ENCODE measurements at places on chromosomes 5 and 9. TPM values are rescaled to one million over a fixed set of nuclear protein-coding genes. Genes with fewer than 3 reads are reported as not detected.

Gene PCDHB14
- 9.0 TPM for polyA plus RNA-seq

Gene FCN2
- 0.53 TPM for polyA plus RNA-seq

Gene ABCA2
- 40.8 TPM for polyA plus RNA-seq

Gene ORM1
- polyA plus RNA-seq, result not detected

Gene ZBED3
- polyA plus RNA-seq, result 33.2 TPM

Gene SPRY4
- polyA plus RNA-seq, result 32.5 TPM

- no peak for DNase-seq
Observed at GRCh38 chr9:135023088-135023785, 64.2 kb upstream of the OLFM1 start.

- DNase-seq, result no peak
Observed at GRCh38 chr5:34666392-34667080, 10.4 kb downstream of the RAI14 start.

DNA sequence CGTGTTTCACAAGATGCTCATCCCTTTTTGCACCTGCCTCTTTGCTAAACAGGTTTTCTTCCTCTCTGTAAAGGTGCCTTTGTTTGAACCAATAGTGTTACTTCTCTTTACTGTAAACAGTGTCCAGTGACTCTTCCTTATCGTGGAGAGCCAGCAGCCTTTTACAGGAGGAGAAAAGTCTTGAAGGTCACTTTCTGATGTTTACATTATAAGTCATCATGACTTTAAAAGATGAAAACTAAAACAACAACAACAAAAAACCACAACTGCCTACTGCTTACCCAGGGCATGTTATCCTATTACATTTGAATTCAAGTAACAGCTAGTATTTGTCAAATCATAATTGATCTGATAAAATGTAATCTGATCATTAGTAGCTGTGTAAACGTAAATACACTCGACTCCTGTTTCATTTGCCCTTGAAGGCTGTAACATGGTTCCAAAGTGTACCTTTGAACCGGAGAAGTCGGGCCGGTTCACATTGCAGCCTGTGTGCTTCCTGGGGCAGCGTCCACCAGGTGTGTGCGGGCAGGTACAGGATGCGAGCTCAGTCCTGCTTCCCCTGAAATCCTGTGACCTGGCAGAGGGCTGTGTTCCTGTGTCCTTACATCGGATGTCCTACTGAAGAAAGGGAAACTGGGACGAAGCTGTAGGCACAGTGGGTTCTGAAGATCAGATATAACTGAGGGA is 118.1 kb downstream of the C9orf152 start:
- DNase-seq, result no peak

GRCh38 chr5:2989517-2989916 is 238.0 kb upstream of the IRX2 start:
- no peak for DNase-seq

- no peak for DNase-seq
Observed at GRCh38 chr9:69190863-69191181, 16.7 kb downstream of the TJP2 start.

DNA sequence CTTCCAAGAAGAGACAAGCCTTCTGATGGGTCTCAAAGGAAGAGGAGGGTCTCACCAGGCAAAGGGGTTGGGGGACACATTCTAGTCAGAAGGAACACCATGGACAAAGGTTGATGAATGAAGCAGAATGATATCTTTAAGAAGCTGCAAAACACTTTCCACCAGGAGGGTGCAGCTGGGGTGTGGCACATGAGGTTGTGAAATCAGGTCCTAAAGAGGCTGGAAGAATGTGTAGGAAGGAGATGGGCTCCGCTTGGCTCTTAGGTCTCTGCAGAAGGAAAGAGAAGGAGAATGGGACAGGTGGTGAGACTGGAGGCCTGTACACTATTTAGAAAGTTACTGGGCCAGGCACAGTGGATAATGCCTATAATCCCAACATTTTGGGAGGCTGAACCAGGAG is 328.6 kb downstream of the PDE4D start:
- DNase-seq, result no peak

- DNase-seq, result no peak
Observed at GRCh38 chr5:150734579-150735384, 24.0 kb downstream of the DCTN4 start.

GRCh38 chr5:160833806-160834205 is 18.2 kb downstream of the ATP10B start:
- DNase-seq, result no peak

DNA sequence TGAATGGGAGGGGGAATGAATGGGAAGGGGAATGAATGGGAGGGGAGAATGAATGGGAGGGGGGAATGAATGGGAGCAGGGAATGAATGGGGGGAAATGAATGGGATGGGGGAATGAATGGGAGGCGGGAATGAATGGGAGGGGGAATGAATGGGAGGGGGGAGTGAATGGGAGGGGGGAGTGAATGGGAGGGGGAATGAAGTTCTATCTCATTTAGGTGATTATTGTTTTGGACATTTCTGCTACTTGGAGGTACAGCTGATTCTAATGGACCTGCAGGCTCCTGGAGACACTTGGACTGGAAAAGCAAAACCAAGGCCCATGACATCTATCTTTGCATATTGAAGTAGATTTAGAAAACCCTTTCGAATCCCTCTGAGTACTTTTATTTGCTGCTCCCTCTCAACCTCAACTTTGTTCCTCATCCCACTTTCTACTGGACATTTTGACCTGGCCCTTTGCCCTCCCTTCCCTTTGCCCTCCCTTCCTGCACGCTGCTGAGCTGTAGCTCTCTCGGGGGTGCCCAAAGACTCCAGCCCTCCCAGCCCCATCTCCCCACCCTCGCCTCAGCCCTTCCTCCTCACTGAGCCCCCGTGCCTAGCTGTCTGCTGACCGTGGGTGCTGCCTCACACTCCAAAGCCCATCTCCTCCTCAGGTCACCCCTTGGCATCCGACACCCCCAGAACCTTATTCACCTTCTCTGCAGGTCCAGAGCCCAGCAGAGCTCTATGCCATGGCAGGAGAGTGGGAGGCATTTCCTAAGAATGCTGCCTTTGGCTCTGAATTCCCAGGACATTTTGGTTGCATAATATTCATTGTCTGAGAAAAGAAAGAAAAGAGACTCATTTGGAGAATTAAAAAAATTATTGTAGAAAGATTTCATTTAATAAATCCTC is 19.9 kb upstream of the LPCAT1 start:
- no peak for DNase-seq

DNA sequence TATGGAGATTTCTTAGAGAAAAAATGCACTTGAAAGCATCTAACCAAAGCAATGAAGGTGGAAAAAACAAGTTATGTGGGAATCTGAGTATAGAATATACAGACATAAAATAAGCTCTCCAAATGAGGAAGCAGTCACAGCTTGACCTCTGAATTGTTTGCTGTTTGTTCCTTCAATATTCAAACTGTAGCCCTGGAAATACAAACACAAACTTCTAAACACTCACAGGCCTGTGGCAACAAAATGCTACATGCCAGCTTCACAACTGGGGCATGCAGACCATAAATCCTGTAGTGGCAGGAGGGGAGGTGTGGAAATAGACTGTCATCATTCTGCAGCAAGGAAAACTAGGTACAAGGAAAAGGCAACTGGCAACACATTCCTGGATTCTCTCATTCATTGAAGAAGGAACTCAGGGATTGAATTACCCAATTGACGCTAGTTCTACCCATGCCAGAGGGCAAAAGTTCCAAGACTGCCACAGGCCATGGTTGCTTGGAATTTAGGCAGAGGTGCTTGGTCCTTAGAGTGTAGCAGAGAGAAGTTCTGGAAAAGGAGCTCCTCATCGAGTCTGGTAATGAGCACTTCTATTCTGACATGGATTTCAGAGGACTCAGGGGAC is 349.6 kb downstream of the PDE4D start:
- no peak for DNase-seq

DNA sequence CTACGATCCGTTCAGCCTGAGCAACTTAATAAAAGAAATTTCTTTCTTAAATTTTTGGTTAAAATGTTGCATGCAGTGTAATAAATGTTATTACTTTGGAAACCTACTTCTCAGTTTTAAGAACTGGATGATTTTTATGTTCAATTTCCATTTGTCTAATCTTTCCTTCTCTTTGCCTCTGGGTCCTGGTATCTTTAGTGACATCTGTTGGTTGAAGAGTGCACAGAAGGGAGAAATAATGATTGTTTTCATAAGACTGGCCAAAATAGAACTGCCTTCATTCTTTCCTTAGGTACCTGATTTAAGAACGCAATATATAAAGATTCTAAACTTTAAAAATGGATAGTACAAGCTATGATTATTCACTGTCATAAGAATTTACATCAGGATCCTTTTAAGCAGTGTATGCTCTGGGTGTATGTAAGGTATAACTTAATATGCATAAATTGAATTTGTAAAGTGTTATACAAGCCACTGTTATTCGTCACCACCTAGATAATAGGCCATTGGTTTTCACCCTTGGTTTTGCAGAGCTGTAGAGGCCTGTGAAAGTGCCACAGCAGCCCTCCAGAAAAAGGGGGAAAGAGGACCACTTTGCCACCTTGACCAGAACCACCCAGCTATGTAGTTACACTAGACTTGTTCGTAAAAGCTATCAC is 82.8 kb upstream of the TLX3 start:
- DNase-seq, result no peak

DNA sequence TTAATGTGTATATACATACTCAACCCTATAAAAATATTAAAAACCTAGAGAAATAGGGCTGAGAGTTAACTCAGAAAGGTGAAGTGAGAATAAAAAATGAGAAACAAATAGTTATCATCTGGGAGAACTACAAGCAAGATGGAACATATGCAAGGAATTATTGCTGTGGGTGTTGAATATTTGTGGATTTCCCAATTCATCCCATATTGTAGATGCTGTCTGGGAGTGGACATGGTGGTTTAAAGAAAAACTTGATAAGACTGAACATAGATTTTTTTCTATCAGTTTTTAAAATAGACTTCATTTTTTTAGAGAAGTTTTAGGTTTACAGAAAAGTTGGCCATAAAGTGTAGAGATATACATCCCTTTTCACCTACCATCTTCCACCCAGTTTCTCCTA is 263.5 kb downstream of the SPATA31D1 start:
- no peak for DNase-seq

DNA sequence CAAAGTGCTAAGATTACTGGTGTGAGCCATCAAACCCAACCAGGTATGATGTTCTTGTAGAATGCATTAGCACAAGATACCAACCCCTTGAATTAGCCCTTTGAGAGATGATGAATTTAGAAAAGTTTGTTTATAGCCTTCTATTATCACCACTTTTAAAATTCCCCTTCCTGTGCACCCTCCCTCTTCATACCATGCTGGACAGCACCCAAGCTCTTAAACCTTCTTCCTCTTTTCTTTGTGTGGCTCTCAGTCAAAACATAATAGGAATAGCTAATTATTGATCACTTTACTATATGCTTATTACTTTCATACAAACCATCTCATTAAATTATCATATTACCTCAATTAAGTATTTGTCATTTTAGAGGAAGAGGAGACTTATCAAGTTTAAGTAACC is 87.6 kb upstream of the TMED7 start:
- no peak for DNase-seq

DNA sequence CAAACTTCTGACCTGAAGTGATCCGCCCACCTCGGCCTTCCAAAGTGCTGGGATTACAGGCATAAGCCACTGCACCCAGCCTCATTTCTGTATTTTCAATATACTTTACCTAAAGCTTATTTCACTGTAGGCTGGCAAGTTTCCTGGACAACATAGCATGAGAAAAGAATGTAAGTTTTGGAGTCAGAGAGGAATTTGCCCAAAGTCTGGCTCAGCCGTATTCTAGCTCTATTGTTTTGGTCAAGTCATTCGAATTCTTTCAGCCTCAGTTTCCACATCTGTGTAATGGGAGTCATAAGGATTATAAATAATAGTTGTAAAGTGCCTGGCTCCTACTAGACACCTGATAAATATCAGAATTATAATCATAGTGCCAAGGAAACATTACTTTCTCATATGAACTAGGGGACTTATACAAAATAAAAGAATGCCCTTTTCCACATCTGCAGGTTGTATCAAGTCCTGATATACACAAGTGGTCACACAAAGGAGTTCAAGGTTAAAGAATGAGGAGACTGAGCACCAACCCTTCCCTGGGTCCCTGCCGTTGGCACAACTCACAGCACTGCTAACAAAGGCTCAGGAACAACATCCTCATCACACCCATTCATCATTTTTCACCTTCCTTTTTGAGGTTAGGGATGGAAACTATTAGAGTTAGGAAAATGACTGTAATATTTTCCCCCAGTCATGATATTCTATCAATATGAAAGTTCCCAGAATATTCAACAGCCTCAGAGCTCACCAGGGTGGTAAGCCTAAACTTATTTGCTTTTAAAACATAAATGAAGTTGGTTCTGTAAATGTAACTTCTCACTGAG is 34.6 kb upstream of the RAI14 start:
- no peak for DNase-seq

DNA sequence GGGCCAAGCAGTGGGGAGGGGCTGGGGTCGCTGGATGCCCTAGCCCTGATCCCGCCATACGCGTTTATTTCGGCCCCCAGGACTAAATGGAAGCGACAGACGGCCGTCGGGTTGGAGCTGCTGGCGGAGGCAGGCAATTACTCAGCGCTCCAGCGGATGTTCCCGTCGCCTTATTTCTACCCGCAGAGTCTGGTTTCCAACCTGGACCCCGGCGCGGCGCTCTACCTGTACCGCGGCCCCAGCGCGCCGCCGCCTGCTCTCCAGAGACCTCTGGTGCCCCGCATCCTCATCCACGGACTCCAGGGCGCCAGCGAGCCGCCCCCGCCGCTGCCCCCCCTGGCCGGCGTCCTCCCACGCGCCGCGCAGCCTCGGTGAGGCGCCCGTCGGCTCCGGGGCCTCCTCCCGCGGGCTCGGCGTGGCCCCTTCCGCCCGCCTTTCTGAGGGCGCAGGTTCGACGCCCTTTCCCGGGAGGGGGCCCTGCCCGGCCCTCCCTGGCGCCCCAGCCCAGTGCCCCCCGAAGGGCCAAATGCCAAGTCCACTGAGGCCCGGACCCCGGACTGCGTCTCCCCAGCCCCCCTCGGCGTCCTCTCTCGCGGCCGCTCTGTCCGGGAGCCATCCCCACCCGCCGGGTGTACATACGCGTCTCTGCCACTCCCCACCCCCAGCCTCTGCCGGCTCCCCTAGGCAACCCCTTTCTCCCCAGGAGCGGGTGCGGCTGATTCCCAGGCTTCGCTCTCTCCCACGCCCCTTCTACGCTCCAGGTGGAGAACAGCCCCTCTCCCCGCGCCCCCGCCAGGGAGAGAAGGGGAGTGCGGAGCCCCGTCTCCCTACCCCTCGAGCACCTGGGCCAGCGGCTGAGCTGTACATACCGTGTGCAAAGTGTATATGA is 7.0 kb downstream of the BARHL1 start:
- DNase-seq, result no peak

DNA sequence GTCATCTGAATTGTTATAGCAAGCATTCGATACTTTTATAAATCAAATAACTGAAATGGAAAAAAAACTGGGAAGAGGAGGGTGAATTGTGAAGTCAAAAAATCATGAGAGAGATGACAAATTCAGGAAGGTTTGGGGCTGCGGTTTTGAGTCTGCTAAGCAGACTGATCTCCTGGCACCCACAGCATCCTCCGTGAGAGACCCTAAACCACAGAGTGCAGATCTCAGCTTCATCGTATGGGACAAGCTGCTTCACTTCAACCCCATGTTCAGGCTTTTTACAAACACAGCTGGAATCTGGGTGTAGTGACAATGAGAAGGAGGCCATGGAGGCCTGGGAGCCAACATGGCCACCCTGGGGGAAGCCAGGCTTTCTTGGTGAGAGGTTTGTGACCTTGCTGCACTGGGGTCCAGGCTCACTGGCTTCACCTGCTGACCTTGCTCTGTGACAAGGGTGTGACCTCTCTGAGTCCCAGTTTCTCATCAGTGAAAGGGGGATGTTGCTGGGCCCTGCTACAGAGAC is 19.4 kb downstream of the USP20 start:
- DNase-seq, result no peak

All from right renal pelvis (tissue), 4 donors.